HFFc6 (cell line): ENCODE measurements at places on chromosomes 6 and 20.
A peak's percentile ranks its signal among the peaks of the same experiment; 100 is the strongest.

- no peak for DNase-seq
These were observed 273.0 kb downstream of the ADGB start for GRCh38 chr6:146871611-146872425.

DNA sequence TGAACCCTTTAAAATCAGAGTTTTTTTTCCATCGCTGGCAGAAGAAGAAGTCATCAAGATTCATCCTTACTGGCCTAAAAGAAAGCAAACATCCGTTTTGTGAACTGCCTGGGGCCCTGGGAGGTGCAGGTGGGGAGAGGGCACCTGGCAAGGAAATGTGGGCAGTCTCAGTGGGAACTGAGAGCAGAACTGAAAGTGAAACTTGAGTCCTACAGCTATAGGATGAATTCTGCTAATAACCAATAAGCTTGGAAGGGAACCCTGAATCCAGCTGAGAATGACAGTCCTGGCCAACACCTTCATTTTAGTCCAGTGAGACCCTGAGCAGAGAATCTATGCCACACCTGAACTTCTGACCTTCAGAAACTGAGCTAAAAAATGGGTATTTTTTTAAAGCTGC lies 130.1 kb upstream of the ASCC3 start:
- DNase-seq = no peak

DNA sequence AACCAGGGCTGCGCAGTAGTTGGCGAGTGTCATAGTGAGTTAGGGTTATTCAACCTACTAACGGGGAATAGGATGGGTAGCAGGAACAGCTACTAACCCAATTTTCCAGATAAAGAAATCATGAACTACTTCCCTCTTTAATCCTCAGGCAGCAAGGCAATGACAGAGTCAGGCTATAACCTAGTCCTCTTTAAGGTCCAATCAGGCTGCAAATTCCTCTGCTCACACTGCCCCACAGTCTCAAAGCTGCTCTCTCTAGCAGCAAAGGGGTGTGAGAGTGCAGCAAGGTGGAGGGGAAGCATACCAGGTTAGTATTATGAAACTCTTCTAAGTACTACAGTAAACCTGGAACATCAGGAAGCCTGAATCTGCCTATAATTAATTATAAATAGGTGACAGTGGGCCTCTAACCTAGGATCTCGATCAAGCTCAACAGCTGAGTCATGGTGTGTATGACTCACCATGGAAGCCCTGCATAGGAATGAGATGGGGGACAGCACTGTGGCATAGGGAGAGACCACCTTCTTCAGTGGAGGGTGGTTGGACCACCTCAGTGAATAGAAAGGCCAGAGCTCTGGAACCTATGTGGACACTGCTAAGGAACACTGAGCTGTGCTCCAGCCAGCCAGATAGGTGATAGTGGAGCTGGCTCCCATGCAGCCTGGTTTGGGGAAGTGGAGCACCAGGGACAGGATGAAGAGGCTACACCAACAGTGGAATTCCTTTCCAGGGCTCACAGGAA lies 7.9 kb downstream of the PEX6 start:
- peak; percentile 16 for DNase-seq

DNA sequence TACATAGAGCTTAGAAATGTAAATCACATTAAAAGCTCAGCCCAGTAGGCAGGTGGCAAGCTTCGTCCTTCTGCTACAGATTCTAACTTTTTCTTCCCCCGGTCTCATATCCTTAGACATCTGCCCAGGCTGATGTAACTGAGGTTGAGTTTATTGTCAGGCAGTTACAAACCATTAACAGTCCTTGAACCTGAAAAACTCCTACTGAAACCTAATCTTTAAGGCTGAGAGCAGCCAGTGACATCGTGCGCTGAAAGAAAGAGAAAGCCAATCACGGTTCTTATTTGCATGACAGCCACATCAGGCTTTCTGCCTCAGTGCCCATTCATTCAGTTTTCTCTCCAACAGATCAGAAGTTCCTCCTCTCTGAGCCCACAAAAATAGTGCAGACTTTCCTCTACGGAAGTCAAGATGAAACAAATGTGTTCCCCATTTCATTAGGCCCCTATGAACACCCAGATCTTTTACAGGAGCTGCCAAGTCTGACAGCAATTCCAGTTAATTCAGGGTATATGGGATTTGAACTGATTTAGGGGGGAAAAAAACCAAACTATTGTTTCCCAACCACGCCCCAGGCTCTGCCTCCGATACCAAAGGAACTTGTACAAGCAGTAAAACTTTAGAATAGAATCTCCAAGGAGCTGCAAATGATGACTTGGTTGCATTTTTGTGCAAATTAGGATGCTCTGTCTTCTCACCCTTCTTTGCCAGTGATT lies at the start of gene NHSL1:
Gene NHSL1, minus strand, starts transcription at position 192 of the 716 bp plus-strand sequence. CDS start 204 bp downstream, outside the sequence.
- DNase-seq = no peak

DNA sequence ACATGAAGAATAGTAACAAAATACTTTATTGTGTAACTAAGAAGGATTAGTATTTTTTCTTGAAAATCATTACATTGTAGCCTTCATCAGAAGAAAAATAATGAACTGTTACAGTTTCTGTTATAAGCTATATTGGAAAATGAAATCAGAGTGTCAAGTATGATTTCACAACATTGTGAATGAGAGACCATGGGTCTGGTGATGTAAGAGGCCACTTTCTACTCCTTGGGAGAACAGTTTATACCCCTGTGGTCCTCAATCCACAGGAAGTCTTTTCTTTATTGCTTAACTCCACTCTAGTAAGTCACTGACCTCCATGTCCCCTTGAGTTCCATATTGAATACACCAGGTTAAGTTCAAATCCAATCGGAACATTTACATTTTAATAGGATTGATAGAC lies 218.7 kb upstream of the FERMT1 start:
- DNase-seq = no peak

DNA sequence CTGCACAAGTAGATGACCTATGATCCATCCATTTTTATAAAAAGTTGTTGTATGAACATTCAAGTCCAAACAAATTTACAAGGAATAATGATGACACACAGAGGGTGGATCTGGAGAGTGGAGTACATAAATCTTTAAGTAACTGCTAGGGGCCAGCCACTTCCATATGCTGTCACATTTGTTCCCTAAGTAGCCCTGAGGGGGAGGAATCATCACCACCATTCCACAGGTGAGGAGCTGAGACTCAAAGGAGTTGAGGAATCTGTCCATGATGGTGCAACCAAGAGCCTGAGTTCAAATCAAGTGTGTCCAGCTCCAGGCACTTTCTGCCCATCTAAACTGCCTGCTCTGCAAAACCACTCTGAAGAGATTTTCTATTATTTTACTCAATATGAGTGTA lies 132.1 kb downstream of the AIG1 start:
- DNase-seq = no peak

GRCh38 chr6:134683783-134684422 lies 266.0 kb downstream of the ALDH8A1 start:
- peak; percentile 54 for DNase-seq

DNA sequence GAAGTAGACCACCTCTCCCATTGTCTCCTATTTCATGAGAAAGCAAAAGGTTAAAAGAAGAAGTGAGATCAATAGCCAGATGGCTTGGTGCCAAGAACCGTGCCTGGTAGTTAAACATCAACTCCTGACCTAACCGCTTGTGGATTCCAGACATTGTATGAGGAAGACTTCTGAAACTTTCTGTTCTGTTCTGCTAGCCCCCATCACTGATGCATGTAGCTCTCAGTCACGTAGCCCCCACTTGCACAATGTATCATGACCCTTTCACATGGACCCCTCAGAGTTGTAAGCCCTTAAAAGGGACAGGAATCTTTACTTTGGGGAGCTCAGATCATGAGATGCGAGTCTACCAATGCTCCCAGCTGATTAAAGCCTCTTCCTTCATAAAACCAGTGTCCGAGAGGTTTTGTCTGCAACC lies 301.2 kb downstream of the RNGTT start:
- DNase-seq = no peak

DNA sequence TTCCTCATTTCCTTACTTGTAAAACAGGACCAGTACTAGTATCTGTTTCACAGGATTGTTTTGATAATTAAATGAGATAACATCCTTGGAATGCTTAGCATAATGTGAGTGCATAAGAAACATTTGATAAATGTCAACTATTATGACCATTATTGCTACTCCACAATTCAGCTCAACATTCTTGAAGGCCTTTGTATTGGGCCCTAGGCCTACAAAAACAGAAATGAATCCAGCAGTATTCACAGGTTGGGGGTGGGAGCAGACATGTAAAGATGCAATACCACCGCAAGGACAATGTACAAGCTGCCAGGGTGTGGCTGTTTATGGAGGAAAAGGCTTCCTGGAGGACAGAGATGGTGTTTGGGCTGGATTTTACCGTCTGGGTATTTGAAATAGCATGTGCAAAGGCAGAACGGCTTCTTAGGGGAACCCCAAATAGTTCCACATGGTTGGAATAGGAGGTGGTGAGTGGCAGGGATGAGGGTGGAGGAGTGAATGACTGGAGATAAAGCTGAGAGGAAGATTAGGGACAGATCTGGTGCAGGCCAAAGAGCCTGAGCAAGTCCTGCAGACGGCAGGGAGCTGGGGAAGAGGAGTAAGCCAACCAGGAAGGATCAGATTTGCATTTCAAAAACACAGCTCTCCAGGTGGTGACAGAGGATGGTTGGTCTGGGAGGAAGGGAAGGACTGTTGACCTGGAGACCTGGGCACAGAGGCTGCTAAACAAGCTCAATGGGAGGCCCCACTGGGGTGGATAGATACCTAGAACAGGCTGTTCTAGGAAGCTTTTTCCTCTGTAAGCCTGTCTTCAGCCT lies 57.0 kb upstream of the EPB41L1 start:
- DNase-seq = peak; percentile 37

GRCh38 chr6:33700391-33701050 lies 11.0 kb downstream of the UQCC2 start:
- DNase-seq = peak; percentile 63
